ENCODE measurements at places on chromosomes 16 and 17.
A peak's percentile ranks its signal among the peaks of the same experiment; 100 is the strongest.

GRCh38 chr17:68584581-68585303 lies 16.4 kb downstream of the FAM20A start:
- DNase-seq: no peak

- DNase-seq: no peak
Measured at GRCh38 chr16:86968866-86969265, 348.3 kb downstream of the C16orf95 start.

DNA sequence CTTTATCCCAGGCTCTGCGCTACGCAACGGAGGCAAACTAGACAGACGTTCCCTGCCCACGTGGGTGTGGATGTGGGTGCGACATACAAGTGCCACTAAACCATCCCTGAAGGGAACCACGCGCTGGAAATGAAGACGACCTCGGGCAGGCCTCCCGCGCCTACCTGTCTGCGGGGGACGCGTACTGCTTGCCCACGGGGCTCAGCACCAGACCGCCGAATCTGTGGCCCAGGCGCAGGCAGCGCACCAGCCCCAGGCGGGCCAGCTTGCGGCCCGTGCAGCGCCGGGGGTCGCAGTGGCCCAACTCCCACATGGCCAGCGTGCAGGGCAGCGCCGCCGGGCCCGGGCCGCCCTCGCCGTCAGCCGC lies 480 bp downstream of the TSR3 start:
- no peak for DNase-seq

DNA sequence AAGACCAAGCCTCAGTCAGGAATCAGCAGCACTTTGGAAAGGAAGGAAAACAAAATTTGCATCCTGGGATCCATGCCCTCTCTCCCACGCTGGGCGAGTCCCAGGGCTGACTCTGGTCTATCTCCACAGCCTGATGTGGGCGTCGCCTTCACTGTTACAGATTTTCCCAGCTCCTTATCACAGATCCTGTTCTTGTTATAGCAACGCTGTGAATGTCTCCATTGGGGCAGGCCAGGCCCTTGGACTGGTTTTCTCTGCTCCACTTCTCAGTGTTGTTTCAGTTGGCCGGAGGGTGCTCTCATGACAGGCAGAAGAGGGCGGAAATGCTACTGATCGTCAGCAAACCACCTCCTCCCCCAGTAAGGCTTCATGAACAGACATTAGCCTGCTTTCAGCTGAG lies 127.9 kb upstream of the CDH11 start:
- DNase-seq: no peak

DNA sequence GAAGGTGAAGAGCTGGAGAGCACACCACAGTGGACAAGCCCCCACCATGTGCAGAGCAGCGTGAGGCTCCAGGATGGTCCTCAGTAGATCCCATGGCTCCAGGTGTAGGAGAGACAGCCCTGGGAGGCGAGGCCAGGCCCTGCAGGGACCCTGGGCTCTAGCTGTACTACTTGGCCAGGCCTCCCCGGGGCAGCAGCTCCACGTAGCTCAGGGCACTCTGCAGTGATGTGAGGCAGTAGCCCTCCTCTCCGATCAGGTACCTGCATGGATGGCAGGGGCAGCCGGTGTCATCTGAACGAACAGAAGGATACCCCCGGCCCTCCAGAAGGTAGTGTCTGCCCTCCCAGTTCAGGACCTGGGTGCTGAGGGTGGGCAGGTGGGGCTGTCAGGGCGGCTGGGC lies 6.2 kb upstream of the SPATA2L start:
- DNase-seq: no peak

- DNase-seq: no peak
Measured at GRCh38 chr16:69893106-69893505, 58.0 kb upstream of the CLEC18A start.

DNA sequence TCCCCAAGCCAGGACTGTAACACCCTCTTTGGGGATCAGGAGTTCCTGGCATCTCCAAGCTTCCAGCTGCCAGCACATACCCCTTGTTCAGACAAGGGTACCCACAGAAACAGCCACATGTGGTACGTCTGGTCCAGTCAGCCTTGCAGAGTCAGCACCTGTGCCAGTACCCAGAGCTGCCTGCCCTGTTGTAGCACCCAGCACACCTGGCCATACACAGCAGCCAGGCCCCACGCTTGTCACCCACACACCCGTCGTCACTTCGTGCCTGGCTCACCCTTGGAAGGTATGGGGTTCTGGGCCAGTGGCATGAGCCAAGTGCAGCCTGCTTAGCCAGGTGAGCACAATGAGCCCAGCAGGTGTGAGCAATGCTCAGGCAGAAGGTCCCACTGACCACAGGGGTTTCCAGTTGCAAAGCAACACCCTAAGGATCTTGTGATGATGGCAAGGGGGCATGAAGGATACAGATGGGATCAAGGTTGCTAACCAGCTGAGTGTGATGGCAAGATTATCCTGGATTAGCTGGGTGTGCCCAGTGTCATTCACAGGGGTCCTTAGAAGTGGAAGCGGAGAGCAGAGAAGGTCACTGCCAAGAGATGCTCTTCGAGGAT lies 202.3 kb downstream of the CPPED1 start:
- DNase-seq: no peak

DNA sequence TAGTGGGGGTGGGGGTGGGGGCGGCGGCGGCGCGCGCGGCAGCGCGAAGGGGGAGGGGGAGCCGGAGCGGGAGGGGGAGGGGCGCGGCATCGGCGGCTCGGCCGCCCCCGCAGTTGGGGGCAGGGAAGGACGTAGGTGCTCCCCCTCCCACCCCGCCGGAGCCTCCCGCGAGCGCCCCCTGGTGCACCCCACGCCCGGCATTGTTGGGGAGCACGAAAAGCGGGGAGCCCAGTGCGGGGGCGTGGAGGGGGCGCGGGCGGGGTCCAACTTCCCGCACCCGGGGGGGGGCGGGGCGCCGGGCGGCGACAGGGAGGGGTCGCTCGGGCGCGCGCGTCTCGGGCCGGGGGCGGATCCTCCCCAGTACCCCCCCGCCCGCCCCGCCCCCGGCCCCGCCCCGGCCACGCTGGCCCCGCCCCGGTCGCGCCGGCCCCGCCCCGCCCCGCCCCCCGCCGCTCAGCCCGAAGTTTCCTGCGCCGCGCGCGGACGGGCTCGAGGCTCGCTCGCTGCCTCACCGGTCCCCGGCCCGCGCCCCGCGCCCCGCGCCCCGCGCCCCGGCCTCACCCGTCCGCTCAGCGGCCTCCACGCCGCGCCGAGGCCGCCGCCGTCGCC lies at the start of gene CACNA1H:
Gene CACNA1H (plus strand): TSS at position 456 of the 609 bp plus-strand sequence. CDS start 632 bp downstream, outside the sequence.
- DNase-seq: peak; percentile 33

DNA sequence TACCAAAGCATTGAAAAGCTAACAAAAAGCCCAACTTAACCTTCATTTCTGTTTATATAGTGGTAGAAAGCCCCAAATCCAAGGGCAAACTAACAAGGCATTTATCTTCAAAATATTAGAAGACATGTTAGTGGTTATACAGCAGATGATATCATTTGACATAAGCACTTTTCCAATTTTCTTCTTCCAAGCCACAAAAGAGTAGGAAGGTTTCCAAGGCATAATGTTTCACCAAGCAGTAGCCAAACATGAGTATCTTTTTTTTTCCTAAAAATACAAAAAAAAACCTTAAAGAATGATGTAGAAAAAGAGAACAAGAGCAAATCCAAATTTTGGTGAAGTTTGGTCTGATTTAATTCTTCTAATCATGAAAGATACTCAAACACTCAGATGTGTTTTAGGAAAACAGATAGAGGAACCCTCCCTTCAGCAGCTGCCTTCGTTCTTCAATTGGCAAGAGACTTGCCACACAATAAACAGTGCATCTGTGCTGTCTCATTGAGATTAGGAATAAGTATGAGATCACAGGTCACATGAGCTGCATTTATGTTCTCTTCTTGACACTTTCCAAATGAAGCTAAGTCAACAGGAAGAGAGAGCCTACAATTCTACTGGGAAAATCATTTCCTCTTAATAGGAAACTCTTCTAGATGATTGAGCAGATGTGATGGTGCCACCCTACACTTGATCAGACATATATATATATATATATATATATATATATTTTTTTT lies 106.7 kb downstream of the TTC19 start:
- DNase-seq: no peak

DNA sequence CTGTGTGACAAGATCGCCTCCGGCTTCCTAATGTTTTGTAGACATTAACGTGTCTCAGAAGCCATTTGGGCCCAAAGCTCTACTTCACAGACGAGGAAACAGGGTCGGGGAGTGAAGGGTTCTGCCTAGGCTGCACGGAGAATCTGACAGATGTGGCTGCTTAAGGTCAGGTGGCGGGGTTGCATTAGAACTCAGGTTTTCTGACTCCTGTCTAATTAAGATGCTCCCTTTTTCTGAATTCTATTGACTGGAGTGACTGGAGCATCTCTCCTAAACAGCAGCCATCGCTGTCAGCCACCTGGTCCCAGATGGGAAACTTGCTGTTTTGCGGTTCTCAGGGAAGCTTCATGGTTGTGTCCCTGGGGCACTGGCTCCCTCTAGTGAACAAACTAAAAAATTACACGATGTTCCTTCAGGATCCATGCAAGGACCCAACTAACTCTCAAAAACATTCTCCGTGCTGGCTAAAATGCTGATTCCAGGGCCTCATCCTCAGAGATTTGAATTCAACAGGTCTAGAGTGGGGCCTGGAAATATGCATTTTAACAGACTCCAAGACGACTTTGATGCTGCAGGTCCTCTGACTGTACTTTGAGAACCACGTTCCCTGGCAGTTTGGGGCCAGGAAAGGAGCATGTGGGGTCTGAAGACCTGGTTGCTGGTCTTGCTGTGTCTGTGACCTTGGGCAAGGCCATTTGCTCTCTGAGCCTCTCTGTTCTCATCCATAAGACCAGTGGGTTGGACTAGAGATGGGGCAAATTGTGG lies 117.4 kb downstream of the IRF8 start:
- DNase-seq: no peak

DNA sequence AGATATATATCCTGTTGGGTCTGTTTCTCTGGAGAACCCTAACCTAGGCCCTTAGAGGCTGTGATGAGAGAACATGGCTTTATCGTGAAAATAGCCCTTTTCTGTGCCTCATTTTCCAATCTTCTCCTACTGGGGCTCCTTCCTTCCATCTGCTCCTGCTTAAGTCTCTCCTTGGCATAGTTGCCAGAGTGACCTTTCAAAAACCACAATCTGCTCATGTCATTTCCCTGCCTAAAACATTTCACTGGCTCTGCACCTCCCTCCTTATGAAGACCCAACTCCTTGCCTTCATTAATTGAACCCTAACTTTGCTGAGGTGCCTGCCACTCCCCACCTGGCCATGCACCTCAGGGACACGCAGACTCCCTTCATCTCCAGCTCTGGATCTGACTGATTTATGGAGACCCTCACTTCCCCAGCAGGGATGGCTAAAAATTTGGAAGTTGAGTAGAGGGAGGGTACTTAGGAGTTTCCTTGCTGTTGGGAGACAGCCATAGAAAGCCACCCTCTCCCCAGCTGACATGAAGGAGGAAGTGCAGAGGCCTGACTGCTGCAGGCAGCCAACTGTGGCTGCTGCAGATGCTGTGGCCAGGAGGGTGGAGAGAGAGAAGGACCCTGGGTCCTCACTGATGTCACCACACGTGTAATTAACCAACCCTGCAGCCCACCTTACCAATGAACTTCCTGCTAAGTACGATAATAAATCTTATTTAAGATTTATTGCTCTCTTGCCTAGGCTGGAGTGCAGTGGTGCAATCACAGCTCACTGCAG lies 6.3 kb upstream of the GGA2 start:
- DNase-seq: no peak

GRCh38 chr17:14775731-14776492 lies 475.0 kb downstream of the HS3ST3B1 start:
- DNase-seq: no peak

All from activated gamma-delta T cell treated with anti-CD3 and anti-CD28 coated beads, Interleukin-2, amount 50 U/mL, for 16 hours (primary cell).